ENCODE measurements at places on chromosomes 16 and 17.
A peak's percentile ranks its signal among the peaks of the same experiment; 100 is the strongest.

- no peak for DNase-seq
- H3K27me3 ChIP-seq = no peaks in the 10 kb centered on the region
- no peak overlapping the region for H3K27ac ChIP-seq
Observed at GRCh38 chr16:66930189-66930588, 4.0 kb downstream of the CIAO2B start.

DNA sequence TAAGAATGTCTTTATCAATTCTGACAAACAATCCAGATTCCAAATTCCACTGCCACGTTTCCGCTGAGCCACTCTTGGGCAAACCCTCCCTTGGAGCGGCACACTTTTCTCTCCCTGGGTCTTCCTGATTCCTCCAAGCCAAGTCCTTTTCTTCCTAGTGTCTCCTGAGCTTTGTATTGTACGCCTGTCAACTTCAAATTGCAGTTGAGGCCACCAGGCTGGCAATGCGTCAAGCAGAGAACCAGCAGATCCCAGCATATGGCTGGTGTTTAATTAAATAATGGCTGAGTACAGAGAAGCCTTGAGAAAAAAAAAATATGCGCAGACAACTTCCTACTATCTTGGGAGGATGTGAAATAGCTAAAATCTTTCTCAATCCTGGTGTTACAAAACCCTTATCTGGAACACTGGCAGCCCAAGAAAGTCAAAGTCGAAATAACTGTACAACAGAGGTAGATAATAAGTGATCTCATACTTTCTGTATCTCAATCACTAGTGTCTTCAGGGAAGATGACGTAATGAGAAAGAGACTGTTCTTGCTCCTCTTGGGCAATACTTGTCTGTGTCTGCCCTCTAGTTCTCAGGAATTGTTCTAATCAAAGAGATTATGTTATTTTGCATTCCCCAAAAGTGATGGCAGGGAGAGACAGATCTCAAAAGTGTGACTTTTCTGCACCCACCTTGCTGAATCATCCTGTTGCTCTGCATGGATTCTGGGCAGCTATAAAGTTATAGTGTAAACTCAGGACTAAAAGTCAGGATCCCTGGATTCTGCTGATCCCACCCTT lies 15.0 kb downstream of the SMIM36 start:
- DNase-seq = no peak
- no peaks in the 10 kb centered on the region for H3K36me3 ChIP-seq
- peaks cover 18% of the 10 kb centered on the region for H3K4me1 ChIP-seq
- H3K27me3 ChIP-seq = no peaks in the 10 kb centered on the region
- H3K27ac ChIP-seq = no peak overlapping the region

GRCh38 chr16:88363239-88363891 lies 19.4 kb upstream of the ZNF469 start:
- no peak for DNase-seq
- H3K4me1 ChIP-seq = no peaks in the 10 kb centered on the region
- no peak overlapping the region for H3K27ac ChIP-seq
- no peak overlapping the region for H3K4me3 ChIP-seq
- no peaks in the 10 kb centered on the region for H3K27me3 ChIP-seq

GRCh38 chr17:29618272-29619065 lies 4.2 kb downstream of the CORO6 start:
- H3K4me3 ChIP-seq = peak overlapping the region; percentile 49
- no peaks in the 10 kb centered on the region for H3K36me3 ChIP-seq
- no peak for DNase-seq
- H3K27me3 ChIP-seq = peaks cover 6% of the 10 kb centered on the region
- peaks cover 100% of the 10 kb centered on the region for H3K4me1 ChIP-seq
- H3K27ac ChIP-seq = peak overlapping the region; percentile 90

DNA sequence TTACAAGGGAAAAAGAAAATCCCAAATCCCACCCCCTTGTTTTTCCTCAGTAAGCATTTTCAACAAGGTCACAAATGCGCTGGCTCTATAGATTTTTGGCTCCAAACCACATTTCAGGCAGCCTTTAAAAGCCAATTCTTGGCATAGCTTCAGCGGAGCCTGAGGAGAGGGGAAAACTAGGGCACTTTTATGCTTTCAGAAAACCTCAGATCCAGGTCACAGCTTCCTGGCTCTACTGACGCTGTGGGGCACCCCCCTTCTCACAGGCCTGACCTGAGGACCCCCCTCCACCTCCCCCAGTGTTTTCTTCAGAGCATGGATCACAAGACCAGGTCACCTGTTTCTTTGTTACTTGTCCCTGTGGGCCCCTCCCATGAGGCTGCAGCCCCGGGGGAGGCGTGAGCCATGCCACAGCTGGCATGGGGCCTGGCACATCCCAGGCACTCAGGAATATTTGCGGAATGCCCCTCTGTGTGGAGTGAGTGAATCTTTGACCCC lies 30.1 kb upstream of the MTSS2 start:
- peaks cover 62% of the 10 kb centered on the region for H3K4me1 ChIP-seq
- H3K4me3 ChIP-seq = peak overlapping the region; percentile 10
- DNase-seq = no peak
- H3K36me3 ChIP-seq = no peaks in the 10 kb centered on the region
- H3K27ac ChIP-seq = peak overlapping the region; percentile 90

DNA sequence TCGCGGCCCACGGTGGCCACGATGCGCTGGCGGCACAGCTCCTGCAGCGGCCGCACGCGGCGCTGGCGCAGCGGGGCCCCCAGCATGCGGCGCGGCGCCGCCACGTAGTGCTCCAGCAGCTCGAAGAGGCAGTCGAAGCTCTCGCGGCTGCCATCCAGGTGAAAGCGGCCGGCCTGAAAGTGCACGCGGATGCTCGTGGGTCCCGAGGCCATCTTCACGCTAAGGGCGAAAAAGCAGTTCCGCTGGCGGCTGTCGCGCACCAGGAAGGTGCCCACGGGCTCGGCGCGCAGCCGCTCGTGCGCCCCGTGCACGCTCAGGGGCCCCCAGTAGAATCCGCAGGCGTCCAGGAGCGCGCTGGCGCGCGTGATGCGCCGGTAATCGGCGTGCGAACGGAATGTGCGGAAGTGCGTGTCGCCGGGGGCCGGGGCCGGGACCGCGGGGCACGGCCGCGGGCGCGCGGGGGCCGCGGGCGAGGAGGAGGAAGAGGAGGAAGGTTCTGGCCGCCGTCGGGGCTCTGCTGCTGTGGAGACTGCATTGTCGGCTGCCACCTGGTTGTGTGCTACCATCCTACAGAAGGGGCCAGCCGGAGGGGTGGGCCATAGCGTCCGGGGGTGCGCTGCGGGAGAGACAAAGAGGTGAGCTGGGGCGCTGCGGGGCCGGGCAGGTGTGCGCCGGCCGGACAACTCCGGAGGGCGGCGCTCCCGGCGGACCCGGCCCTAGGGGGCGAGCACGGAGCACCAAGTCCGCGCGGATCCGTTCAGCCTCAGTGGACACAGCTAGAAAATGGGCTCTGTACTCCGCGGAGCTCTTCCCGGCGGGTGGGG lies 879 bp downstream of the SOCS1 start:
- no peaks in the 10 kb centered on the region for H3K36me3 ChIP-seq
- peak overlapping the region; percentile 97 for H3K27ac ChIP-seq
- peaks cover 36% of the 10 kb centered on the region for H3K4me1 ChIP-seq
- H3K27me3 ChIP-seq = no peaks in the 10 kb centered on the region

DNA sequence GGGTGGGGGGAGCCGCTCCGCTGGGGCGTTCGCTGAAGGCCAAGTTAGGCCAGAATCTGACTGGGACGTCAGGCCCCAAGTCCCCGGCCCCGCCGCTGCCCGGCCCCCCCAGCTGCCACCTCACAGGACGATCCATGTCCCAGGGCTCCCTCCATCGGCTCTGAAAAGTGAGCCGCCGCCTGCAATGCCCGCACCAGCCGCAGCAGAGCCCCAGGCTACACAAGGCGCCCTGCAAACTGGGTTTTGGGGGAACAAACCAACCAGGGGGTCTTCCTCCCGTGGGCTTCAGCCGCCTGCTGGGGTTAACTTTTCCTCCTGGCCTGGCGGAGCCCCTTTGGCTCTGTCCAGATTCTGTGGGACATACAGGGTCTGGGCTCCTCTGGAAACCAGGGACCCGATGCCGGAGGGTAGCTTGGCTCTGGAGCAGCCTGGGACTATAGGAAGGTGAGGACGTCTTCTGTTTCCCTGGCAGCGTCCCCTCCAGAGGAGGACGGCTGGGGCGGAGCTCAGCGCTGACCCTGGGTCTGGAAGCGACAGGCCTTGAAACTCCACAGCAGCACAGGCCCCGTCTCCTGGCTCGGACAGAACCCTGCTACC lies 835 bp downstream of the NME4 start:
- peaks cover 22% of the 10 kb centered on the region for H3K4me1 ChIP-seq
- H3K36me3 ChIP-seq = peaks cover 11% of the 10 kb centered on the region
- H3K4me3 ChIP-seq = peak overlapping the region; percentile 82
- no peaks in the 10 kb centered on the region for H3K27me3 ChIP-seq

- H3K4me1 ChIP-seq = peaks cover 21% of the 10 kb centered on the region
- no peak overlapping the region for H3K4me3 ChIP-seq
- no peak for DNase-seq
- no peaks in the 10 kb centered on the region for H3K27me3 ChIP-seq
- H3K27ac ChIP-seq = no peak overlapping the region
- H3K36me3 ChIP-seq = peaks cover 6% of the 10 kb centered on the region
Observed at GRCh38 chr16:67215706-67216105, 11.2 kb upstream of the TMEM208 start.

- H3K36me3 ChIP-seq = peaks cover under 1% of the 10 kb centered on the region
- no peak for DNase-seq
- peaks cover 16% of the 10 kb centered on the region for H3K4me1 ChIP-seq
- H3K27ac ChIP-seq = peak overlapping the region; percentile 70
Observed at GRCh38 chr17:16254773-16255400, 37.9 kb downstream of the PIGL start.

- H3K27me3 ChIP-seq = peaks cover 41% of the 10 kb centered on the region
- DNase-seq = peak; percentile 77
- H3K36me3 ChIP-seq = no peaks in the 10 kb centered on the region
- no peak overlapping the region for H3K4me3 ChIP-seq
- no peak overlapping the region for H3K27ac ChIP-seq
- no peaks in the 10 kb centered on the region for H3K4me1 ChIP-seq
Observed at GRCh38 chr17:6381526-6382465, 53.1 kb downstream of the AIPL1 start.

DNA sequence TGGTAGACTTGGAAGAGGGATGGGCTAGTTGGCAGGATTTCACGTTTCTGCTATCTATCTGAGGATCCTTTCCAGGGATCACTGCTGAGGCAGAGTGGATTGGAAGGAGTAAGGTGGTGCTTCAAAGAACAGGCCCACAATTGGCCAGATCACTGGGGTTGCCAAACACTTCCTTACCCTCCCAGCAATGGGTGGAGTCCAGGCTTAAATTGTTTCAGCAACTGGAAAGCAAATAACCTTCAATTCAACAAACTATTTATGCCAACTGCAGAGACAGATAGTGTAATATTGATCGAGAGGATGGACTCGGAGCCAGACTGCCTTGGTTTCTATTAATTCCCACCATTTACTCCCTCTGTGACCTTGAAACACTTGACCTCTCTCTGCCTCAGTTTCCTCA lies 2.1 kb downstream of the ARRB2 start:
- H3K27me3 ChIP-seq = no peaks in the 10 kb centered on the region
- no peak for DNase-seq
- peaks cover 17% of the 10 kb centered on the region for H3K4me1 ChIP-seq
- peak overlapping the region; percentile 20 for H3K4me3 ChIP-seq
- no peak overlapping the region for H3K27ac ChIP-seq
- peaks cover 20% of the 10 kb centered on the region for H3K36me3 ChIP-seq

- H3K27ac ChIP-seq = no peak overlapping the region
- H3K4me3 ChIP-seq = no peak overlapping the region
- H3K36me3 ChIP-seq = no peaks in the 10 kb centered on the region
Observed at GRCh38 chr16:26563018-26563417, 503.7 kb upstream of the C16orf82 start.

DNA sequence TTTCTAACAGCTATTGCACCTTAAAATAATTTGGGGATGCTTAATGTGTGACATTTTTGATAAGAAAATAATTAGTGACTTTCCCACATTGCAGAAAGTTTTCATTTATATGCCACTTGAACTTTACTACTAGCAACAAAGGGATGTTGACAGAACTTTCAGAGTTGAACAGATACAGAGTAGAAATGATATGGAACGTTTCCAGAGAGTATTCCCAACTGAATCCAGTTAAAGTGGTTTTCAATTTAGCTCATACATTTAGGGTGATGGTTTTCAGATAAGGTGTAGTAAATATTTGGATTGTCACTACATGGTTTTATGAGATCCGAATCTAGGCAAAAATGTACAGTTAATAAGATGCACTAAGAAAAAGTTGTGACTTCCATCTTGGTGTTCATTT lies 17.3 kb downstream of the MAP2K4 start:
- H3K36me3 ChIP-seq = no peaks in the 10 kb centered on the region
- no peak for DNase-seq
- H3K4me3 ChIP-seq = no peak overlapping the region
- no peak overlapping the region for H3K27ac ChIP-seq
- H3K27me3 ChIP-seq = no peaks in the 10 kb centered on the region
- peaks cover 13% of the 10 kb centered on the region for H3K4me1 ChIP-seq
